ENCODE measurements at places on chromosomes 16 and 17.

DNA sequence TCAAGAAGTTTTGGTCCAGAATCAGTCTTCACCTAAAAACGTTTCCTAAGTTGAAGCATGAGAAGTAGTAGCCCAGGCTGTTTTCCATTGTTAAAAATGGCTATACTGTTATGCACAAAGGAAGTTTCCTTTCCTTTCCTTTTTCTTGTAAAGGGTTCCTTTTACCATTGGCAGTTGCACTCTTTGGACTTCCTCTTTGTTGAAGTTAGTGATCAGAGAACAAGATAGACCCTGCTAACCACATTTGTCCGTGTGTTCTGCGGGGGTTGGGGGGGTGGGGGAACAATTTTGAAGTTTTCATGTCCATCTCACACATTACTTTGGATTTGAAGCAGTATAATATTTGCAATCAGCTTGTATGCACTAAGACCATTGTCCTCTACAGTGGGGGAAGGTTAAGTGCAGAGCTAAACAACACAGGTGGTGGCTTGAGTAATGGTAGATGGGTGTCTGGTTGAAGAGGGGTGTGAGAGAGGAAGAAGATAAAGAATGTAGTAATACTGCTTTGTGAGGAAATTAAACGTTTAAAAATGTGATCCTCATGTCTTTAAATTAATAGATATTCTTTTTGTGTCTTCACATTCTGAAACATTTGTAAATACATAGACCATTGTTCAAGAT, 1.4 kb downstream of the LPCAT2 start:
- no peak for DNase-seq

- no peak for DNase-seq
Measured at GRCh38 chr17:45640141-45640850, 143.8 kb upstream of the CRHR1 start.

DNA sequence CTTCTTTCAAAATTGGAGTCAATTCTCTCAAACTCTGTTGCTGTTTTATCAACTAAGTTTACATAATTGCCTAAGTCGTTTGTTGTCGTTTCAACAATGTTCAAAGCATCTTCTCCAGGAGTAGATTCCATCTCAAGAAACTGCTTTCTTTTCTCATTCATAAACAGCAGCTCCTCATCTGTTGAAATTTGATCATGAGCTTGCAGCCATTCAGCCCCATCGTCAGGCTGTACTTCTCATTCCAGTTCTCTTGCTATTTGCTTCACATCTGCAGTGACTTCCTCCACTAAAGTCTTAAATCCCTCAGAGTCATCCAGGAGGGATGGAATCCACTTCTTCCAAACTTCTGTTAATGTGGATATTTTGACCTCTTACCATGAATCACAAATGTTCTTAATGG, 230.6 kb downstream of the IRF8 start:
- DNase-seq, result no peak

DNA sequence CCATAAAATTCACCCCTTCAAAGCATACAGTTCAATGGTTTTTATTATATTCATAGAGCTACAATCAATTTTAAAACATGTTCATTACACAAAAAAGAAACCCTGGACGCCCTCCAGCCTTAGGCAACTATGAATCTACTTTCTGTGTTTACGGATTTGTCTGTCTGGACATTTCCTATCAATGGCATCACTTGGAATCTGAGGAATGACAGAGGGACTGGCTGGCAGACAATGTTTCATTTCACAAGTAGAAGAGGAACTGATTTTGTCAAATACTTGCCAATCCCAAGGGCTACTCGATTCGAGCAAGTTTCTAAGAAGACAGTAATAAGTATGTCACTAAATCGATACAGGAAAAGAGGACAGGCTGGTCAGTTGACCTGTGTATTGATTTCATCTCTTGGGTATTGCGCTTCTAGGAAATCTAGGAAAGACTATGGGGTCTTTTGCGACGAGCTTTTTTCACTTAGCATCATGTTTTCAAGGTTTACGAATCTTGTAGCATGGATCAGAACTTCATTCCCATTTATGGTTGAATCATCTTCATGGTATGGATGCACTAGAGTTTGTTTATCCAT, 56.6 kb downstream of the RGS9 start:
- DNase-seq, result no peak

DNA sequence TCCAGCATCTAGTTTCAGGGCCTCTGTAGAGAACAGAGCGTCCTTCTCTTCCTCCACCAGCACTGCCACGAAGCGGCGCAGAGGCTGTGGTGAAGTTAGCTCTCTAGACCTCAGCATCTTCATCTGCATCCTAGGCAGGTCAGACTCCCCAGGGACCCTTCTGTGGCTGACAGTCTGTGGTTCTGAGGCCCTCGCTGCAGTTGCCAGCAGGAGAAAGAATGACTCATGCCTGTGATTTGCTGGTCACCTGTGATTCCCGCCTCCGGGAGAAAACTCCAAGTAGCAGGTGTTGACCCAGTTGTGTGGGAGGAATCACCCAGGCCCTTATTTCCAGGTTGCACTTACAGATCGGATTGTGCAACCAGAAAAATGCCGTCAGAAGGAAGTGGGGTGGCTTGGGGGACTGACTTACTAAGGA, 117.3 kb upstream of the CACNG5 start:
- no peak for DNase-seq

GRCh38 chr17:3982113-3982512, 17.9 kb upstream of the ATP2A3 start:
- no peak for DNase-seq

GRCh38 chr16:57166951-57167350, 18.9 kb downstream of the PSME3IP1 start:
- no peak for DNase-seq

DNA sequence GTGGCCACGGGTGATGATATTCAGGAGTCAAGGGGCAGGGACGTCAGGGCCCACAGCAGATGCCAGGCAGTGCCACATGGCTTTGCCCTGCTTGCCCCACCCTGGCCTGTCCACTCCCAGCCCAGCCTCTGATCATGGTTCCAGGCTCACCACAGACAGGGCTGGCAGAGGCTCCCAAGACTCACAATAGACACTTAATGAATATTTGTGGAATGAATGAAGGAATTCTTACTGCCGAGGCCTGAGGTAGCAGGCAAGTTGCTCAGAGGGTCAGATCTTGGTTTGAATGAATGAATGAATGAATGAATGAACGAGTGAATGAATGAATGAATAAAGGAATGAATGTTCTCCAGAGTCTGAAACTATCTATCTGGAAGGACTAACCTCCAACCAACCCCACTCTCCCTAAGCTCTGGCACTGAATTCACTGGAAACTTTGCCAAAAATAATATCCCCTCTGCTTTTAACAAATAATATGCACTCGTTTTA, 60.9 kb downstream of the RAI1 start:
- no peak for DNase-seq

GRCh38 chr16:27922433-27922832, 141.1 kb downstream of the GSG1L start:
- DNase-seq, result no peak

DNA sequence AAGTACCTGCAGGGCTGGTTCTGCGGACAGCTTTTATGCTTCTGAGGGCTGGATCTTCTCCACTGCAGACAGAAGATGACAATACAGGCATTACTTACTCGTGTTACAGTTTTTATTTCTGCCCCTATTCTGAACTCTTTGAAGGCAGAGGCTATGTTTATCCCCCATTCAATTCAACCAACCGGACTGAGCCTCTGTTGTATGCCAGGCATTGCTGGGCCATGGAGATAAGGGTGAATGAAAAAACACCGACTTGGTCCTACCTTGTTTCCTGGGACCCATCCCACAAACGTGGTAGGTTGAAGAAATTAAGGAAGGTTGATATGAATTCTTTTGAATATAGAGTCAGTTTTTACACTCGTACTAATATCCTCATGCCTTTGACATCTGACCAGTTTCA, 10.0 kb upstream of the HP start:
- DNase-seq, result no peak

DNA sequence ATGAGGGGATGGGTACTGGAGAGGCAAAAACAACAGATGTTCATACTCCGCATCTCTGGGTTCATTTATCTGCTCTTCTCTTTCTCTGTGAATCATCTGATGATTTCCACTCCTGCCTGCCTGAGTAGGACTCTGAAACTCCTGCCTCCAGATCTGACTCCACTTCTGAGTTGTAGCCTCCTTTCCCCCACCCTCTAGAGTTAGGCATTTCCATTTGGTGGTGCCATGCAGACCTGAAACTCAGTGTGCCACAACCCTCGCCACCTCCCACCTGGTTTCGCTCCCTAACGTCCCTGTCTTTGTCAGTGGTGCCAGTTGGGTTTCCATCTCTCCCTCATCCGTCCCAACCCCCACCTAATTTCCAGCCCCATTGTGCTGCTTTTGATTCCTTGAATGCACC, 126.2 kb downstream of the PRKCB start:
- DNase-seq, result no peak

- no peak for DNase-seq
Measured at GRCh38 chr17:82795615-82796014, 43.8 kb downstream of the TBCD start.

GRCh38 chr17:6120351-6120750, 50.2 kb downstream of the WSCD1 start:
- DNase-seq, result no peak

DNA sequence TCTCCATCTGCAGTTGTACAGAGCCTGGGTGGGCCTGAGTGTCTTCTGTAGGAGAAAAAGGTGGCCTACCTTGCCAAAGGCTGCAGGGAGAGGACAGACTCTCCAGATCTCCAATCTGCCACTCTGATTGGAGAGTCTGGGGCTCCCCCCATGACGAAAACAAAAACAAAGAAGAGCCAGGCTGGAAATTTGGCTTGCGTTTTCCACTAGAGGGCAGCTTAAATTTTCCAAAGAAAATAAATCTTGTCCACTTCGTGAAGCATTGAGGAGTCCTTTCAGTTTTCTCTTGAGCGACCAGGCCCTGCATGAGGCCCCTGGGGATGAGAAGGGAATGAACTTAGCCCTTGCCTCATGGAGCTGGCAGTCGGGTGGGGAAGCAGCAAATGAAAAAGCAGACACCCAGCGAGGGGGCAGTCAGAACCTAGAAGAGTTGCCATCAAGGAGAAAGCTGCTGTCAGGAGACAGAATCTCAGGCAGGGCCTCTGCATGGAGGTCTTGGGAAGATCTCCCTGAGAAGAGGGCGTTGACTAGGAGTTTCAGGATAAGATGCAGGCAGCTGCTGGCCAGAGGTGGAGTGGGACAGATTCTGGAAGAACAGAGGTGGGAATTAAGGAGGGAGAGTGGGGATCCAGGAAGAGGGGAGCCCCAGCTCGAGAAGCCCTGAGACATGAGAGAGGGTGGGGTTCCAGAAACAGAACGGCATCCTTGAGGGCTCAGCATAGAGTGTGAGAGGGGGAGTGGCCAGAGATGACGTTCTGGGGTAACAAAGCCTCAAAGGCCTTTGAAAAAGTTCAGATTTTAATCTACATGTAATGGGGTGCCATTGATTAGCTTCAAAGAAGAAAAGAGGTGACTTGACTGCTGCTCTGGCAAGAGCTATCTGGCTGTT, 8.4 kb upstream of the SHCBP1 start:
- peak; percentile 7 for DNase-seq

- peak; percentile 37 for DNase-seq
Measured at GRCh38 chr17:64661976-64662773, at the start of gene SMURF2. SMURF2 (minus strand) TSS chr17:64662307; CDS start chr17:64661880, 427 bp downstream.

DNA sequence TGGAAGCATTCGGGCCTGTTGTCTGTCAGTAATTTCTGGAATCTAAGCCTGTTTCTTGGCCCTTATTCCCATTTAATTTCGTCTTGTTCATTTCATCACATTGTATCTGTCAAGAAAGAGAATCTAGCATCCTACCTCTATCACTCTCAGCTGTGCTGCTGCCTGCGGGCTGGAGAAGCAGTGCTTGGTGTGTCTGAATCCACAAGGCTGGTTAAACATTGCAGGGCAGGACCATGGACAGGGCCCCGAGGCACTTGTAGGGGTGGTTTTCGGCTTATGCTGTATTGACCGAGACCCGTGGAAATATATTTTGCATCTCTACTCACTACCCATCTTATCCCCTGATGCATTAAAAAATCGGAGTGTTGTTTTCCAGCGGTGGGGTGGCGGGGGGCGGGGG, 3.1 kb downstream of the RAB11FIP4 start:
- DNase-seq, result no peak

DNA sequence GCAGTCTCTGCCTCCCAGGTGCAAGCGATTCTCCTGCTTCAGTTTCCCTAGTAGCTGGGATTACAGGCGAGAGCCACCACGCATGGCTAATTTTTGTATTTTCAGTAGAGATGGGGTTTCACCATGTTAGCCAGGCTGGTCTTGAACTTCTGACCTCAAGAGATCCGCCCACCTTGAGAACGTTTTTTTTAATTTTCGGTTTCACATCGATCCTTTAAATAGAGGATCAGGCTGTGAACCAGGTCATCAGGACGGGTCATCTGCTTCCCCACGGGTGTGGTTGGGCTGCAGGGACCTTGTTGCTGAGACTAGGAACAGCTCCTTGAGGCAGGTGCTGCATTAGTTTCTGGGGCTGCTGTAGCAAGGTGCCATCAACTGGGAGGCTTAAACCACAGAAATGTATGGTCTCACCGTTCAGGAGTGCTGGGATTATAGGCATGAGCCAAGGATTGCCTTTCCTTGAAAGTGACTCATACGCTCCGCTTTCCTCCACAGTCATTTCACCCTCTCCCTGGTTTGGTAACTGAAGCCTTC, 7.9 kb upstream of the NAGPA start:
- no peak for DNase-seq

- no peak for DNase-seq
Measured at GRCh38 chr17:55990332-55991006, 162.8 kb upstream of the ANKFN1 start.

DNA sequence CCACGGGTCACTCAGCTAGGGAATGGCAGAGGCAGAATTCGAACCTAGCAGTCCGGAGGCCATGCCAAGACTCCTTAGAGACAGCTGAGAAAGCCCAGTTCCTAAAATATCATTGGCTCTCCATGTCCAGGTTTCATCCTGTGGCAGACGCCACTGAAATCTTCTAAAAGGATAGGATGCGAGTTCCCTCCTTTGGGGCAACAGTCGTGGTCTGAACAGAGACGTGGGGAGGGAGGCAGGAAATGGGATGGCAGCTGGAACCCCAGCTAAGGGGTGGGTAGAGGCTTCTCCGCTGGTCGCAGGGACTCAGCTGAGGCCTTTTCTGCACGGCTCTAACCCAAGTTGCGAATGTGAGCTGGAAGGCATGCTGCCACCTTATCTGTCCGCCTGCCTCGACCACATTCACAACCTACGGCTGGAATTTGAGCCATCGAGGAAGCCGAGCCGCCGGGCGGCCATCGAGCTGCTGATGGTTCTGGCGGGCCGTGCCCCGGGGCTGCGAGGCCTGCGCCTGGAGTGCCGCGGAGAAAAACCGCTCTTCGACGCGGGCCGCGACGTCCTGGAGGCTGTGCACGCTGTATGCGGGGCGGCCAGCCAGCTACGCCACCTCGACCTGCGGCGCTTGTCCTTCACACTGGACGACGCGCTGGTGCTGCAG, 1.9 kb upstream of the HSF4 start:
- no peak for DNase-seq

DNA sequence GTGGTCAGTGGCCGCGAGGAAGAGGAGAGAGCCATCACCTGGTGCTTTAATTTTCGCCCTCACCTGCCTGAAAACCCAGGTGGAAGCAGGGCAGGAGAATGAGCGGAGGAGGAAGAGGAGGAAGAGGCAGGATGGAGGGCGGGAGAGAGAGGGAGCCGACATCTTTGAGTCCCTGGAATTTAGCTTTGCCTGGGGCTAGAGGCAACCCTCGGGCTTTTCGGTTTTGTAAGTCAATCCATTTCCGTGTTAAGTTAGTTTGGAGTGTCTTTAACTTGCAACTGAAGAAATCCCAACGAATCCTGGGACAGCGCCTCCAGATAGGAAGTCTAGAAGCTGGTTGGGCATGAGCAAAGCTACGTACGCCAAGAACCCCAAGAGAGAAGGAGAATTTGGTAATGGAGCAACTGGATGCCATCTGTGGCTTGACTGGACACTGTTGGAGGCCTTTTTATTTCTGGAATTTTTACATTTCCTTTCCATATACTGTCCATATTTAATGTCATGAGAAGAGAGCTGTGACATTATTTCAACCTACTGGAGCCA, 36.9 kb upstream of the ATP2A3 start:
- DNase-seq, result no peak

Measured in NCI-H1694 treated with DMSO at 0.1 percent for 48 hours (cell line).